ENCODE measurements at places on chromosomes 4 and X. TPM values are rescaled to one million over a fixed set of nuclear protein-coding genes. Genes with fewer than 3 reads are reported as not detected.

DNA sequence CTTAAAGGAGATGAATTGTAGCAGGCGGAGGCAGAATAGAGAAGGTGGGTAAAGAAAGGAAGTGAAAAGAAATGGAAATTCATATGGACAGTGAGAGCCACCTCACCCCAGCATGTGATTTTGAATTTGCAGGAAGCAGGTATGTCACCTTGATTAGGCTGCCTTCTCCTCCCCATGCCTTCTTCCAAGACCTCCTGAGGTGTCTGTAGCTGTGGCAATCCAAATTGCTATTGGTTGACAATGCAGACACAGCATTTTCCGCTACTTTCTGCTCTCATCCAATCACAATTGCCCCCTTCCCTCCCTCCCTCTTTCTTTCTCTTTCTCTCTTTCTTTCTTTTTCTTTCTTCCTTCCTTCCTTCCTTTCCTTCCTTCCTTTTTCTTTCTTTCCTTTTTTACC is 38.5 kb downstream of the RAB33B start:
- no peaks in the 10 kb centered on the region for H3K4me1 ChIP-seq
- H3K27me3 ChIP-seq: no peaks in the 10 kb centered on the region
- no peak overlapping the region for H3K27ac ChIP-seq
- no peak overlapping the region for H3K4me3 ChIP-seq
- no peak for DNase-seq

DNA sequence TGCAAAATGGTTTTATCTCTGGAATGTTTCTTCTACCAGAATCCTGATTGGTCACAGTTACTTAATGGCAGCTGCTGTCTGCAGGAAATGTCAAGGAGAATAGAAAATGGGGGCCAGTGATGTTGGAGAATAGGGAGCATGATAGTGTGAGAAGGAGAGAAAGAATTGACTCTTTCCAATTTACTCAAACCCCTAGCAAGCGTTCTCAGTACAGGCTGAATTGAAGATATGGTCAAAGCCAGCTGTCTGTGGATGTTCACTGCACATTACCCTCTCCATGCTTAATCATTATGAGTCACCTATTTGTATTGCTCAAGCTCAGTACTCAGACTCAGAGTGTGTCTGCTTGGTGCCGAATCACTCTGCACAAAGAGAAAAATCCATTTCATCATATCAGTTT is 57.8 kb upstream of the FAM47B start:
- H3K27ac ChIP-seq: no peak overlapping the region
- no peaks in the 10 kb centered on the region for H3K4me1 ChIP-seq
- no peaks in the 10 kb centered on the region for H3K27me3 ChIP-seq
- DNase-seq: no peak
- H3K36me3 ChIP-seq: no peaks in the 10 kb centered on the region

- H3K4me1 ChIP-seq: no peaks in the 10 kb centered on the region
- H3K27ac ChIP-seq: no peak overlapping the region
- no peak for DNase-seq
- H3K27me3 ChIP-seq: no peaks in the 10 kb centered on the region
- no peak overlapping the region for H3K4me3 ChIP-seq
- no peaks in the 10 kb centered on the region for H3K36me3 ChIP-seq
These were observed 219.0 kb downstream of the TLL1 start for GRCh38 chr4:166091912-166092510.

- peaks cover 27% of the 10 kb centered on the region for H3K4me1 ChIP-seq
- DNase-seq: no peak
- no peaks in the 10 kb centered on the region for H3K27me3 ChIP-seq
- peaks cover 19% of the 10 kb centered on the region for H3K36me3 ChIP-seq
These were observed 80.4 kb downstream of the PDLIM5 start for GRCh38 chr4:94531991-94532789.

- H3K4me3 ChIP-seq: no peak overlapping the region
- H3K4me1 ChIP-seq: no peaks in the 10 kb centered on the region
- no peaks in the 10 kb centered on the region for H3K36me3 ChIP-seq
- no peaks in the 10 kb centered on the region for H3K27me3 ChIP-seq
- no peak for DNase-seq
These were observed 44.3 kb downstream of the NYX start for GRCh38 chrX:41491267-41492004.

GRCh38 chr4:127609484-127609883 is 23.3 kb upstream of the INTU start:
- H3K27ac ChIP-seq: no peak overlapping the region
- no peak for DNase-seq

GRCh38 chr4:157314906-157315305 is 94.4 kb downstream of the GRIA2 start:
- no peak for DNase-seq
- H3K27me3 ChIP-seq: no peaks in the 10 kb centered on the region
- H3K4me1 ChIP-seq: no peaks in the 10 kb centered on the region
- H3K4me3 ChIP-seq: no peak overlapping the region

DNA sequence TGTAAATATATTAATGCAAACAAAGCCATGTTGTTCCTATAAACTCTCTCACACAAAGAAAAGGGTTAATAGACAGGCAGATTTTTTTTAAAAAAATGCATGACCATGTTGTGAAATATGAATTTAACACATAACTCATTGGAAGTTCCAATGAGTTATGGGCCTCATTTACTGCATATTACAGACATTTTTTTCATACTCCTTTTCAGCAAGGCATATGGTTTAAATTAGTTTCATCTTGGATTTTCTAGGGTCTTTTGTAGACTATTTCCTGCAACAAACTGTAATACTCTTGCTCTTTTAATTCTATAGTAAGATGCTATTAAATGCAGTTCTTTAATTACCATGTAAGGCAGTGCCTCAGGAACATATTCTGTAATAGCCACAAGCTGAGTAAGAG is 323.1 kb downstream of the GBA3 start:
- no peak for DNase-seq
- no peaks in the 10 kb centered on the region for H3K36me3 ChIP-seq
- H3K27ac ChIP-seq: no peak overlapping the region
- no peak overlapping the region for H3K4me3 ChIP-seq
- no peaks in the 10 kb centered on the region for H3K27me3 ChIP-seq

DNA sequence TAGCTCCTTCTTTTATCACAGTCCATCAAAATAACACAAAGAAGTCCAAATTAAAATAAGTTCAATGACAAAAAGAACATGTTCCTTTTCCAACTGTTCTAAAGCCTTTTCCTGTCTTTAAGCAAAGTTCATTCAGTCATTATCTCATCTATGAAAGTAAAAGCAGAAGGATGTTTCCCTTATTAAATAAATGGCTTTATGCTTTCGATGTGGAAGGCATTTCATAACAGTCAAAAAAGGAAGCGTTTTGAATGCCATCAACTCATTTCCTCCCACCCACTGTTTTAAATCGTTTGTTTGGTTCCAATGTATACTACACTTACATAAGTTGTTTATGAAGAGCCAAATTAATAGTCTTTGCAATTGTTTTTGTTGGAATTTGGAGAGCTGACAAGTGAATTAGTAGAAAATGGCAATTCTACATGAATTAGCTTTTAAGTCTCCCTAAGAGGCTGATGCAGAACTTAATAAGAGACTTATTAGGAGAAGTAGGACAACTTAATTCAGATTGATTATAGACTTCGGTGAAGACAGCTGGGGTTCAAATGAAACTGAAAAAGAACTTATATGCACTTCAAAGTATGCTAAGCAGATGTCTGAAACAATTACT is 392.6 kb upstream of the FTHL17 start:
- H3K4me3 ChIP-seq: no peak overlapping the region
- DNase-seq: no peak
- H3K27ac ChIP-seq: no peak overlapping the region
- no peaks in the 10 kb centered on the region for H3K27me3 ChIP-seq
- no peaks in the 10 kb centered on the region for H3K36me3 ChIP-seq

GRCh38 chrX:154734061-154734781 is 16.7 kb downstream of the GAB3 start:
- H3K27me3 ChIP-seq: peaks cover 8% of the 10 kb centered on the region
- no peaks in the 10 kb centered on the region for H3K36me3 ChIP-seq
- H3K27ac ChIP-seq: peak overlapping the region; percentile 78
- H3K4me1 ChIP-seq: peaks cover 65% of the 10 kb centered on the region
- H3K4me3 ChIP-seq: peak overlapping the region; percentile 67

DNA sequence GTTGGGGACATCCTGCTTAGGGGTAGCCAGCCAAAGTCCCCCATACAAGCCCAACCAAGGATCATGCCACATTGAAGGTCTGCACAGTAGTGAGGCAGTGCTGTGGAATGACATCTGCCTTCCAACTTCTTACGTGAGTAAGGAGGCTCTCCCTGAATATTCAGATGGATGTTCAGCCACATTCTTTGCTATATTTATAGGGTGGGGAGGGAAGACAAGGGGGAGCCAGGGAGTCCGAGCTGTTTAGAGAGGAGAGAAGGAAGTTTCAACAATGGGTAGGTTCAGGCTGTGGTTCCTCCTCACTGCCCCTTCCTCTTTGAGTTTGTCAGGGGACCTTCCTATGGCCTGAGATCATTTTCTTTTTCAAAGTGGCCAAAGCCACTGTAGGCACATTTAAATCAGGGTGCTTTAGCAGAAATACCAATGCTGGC is 29.8 kb downstream of the MSN start:
- H3K36me3 ChIP-seq: peaks cover 8% of the 10 kb centered on the region
- no peaks in the 10 kb centered on the region for H3K27me3 ChIP-seq
- no peak for DNase-seq
- peaks cover 73% of the 10 kb centered on the region for H3K4me1 ChIP-seq
- peak overlapping the region; percentile 86 for H3K4me3 ChIP-seq
- H3K27ac ChIP-seq: peak overlapping the region; percentile 99

DNA sequence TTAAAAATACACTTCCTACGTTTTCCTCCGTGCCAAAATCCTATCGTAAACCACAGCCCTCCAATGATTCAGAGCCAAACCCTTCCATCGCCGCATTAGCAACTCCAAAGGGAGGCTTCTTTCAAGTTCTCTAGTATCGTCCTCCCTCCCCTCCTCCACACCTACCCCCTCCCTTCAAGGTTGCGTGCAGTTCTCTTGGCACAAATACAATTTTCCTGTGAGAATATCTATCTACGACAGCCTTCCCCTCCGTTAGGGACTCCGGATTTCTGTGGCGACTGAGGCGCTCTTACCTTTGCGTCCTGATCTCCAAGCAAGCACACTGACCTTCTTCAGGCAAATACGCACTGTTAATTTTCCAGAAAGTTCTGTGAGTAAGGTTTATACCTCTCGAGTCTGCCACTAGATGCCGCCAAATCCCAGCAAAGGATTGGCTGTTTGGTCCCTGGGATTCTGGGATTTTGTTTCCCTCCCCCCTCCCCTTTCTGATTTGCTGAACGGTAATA is 1.2 kb upstream of the MORF4L2 start:
- H3K27me3 ChIP-seq: no peaks in the 10 kb centered on the region
- peaks cover 7% of the 10 kb centered on the region for H3K36me3 ChIP-seq
- H3K4me1 ChIP-seq: no peaks in the 10 kb centered on the region
- H3K4me3 ChIP-seq: no peak overlapping the region
- no peak overlapping the region for H3K27ac ChIP-seq

GRCh38 chr4:153927451-153927850 is 138.6 kb upstream of the SFRP2 start:
- H3K4me3 ChIP-seq: no peak overlapping the region
- no peak for DNase-seq
- H3K27me3 ChIP-seq: peaks cover 9% of the 10 kb centered on the region
- no peaks in the 10 kb centered on the region for H3K4me1 ChIP-seq

- H3K4me1 ChIP-seq: peaks cover 33% of the 10 kb centered on the region
- no peaks in the 10 kb centered on the region for H3K36me3 ChIP-seq
- peak; percentile 9 for DNase-seq
- H3K4me3 ChIP-seq: peak overlapping the region; percentile 97
These were observed 1.2 kb downstream of the RAP1GDS1 start for GRCh38 chr4:98262431-98262830.

- H3K27ac ChIP-seq: peak overlapping the region; percentile 93
- peaks cover 82% of the 10 kb centered on the region for H3K4me1 ChIP-seq
- H3K27me3 ChIP-seq: no peaks in the 10 kb centered on the region
- no peaks in the 10 kb centered on the region for H3K36me3 ChIP-seq
- H3K4me3 ChIP-seq: peak overlapping the region; percentile 51
These were observed 7.6 kb downstream of the KLF3 start for GRCh38 chr4:38671592-38671940.

YY2 gene
- 0.66 TPM for polyA plus RNA-seq

METAP1 gene
- 19.9 TPM for polyA plus RNA-seq

NMU gene
- polyA plus RNA-seq: not detected

TGIF2LX gene
- not detected for polyA plus RNA-seq

ITM2A gene
- 99.9 TPM for polyA plus RNA-seq
